Suprapubic skin (tissue), 4 donors: ENCODE measurements at places on chromosomes 4 and X.

DNA sequence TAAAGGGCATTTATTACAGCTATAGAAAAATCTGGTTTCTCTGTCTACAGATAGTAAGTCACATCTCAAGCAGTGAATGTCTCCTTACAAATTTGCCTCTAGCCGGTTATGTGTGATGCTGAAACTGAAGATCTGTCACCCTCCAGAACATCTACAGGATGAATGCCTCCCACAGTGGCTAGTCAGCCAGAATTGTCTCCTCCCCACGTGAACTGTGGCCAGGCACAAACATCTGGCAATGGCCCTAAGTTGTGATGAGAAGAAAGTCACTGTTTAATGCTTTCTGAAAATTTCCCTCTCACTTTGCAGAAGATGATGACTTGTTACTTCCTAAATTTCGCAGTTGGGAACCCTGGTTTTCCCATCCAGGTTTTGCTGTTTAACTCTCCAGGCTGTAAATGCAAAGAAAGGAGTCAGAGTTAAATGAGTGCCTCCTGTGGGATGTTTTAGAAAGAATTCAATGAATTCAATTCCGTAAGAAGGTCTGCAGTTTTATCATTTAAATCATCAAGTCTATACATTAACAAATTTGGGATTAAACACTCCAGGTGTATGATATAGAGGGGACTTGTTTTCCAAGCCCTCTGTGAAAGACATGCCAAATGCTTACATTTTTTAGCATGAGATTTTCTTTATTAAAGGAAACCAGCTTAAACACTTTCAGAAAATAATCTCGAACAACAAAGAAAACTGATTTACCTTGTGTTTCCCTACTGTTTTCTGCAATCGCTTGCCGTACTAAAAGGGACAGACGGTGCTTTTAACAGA lies 55.4 kb upstream of the TLR3 start:
- no peak for DNase-seq
- H3K27me3 ChIP-seq: peaks cover 6% of the 10 kb centered on the region
- no peak overlapping the region for H3K27ac ChIP-seq
- no peaks in the 10 kb centered on the region for H3K4me1 ChIP-seq

- H3K36me3 ChIP-seq: no peaks in the 10 kb centered on the region
- H3K4me1 ChIP-seq: peaks cover 18% of the 10 kb centered on the region
- no peaks in the 10 kb centered on the region for H3K27me3 ChIP-seq
- no peak for DNase-seq
- H3K27ac ChIP-seq: no peak overlapping the region
- H3K4me3 ChIP-seq: no peak overlapping the region
Observed at GRCh38 chr4:128550060-128550459, 259.4 kb upstream of the JADE1 start.

- no peak for DNase-seq
- H3K27ac ChIP-seq: no peak overlapping the region
- no peaks in the 10 kb centered on the region for H3K36me3 ChIP-seq
- H3K27me3 ChIP-seq: no peaks in the 10 kb centered on the region
Observed at GRCh38 chr4:85823295-85823694, 348.3 kb downstream of the ARHGAP24 start.

- H3K27ac ChIP-seq: no peak overlapping the region
- no peak for DNase-seq
- H3K36me3 ChIP-seq: no peaks in the 10 kb centered on the region
- no peak overlapping the region for H3K4me3 ChIP-seq
Observed at GRCh38 chr4:76219299-76220055, 5.9 kb upstream of the SCARB2 start.

GRCh38 chrX:103688946-103689345 lies 2.4 kb upstream of the MORF4L2 start:
- H3K36me3 ChIP-seq: no peaks in the 10 kb centered on the region
- DNase-seq: no peak
- H3K27ac ChIP-seq: no peak overlapping the region
- no peaks in the 10 kb centered on the region for H3K27me3 ChIP-seq

DNA sequence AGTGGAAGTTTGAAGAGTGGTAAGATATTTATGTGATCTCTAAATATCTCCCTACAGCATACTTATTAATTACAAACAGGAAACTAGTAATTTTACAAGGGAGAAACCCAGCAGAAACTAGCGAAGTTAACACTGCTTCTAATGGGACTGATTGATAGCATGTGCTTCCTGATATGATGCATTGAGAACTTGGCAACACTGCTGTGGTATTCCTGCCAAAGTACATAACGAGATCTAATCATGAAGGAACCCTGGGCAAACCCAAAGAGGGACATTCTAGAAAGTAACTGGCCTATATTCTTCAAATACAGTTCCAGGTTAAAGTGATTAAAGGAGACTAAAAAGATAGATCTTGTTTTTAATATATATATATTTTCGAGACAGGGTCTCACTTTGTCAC lies 4.6 kb upstream of the GPR34 start:
- H3K27me3 ChIP-seq: no peaks in the 10 kb centered on the region
- no peaks in the 10 kb centered on the region for H3K36me3 ChIP-seq
- no peak overlapping the region for H3K4me3 ChIP-seq
- no peak overlapping the region for H3K27ac ChIP-seq
- H3K4me1 ChIP-seq: peaks cover 5% of the 10 kb centered on the region
- no peak for DNase-seq

GRCh38 chr4:182126096-182126495 lies 117.1 kb upstream of the TENM3 start:
- no peak overlapping the region for H3K27ac ChIP-seq
- H3K27me3 ChIP-seq: no peaks in the 10 kb centered on the region

- DNase-seq: no peak
- no peak overlapping the region for H3K4me3 ChIP-seq
- H3K4me1 ChIP-seq: no peaks in the 10 kb centered on the region
Observed at GRCh38 chr4:112532267-112532666, 16.3 kb upstream of the NEUROG2 start.

DNA sequence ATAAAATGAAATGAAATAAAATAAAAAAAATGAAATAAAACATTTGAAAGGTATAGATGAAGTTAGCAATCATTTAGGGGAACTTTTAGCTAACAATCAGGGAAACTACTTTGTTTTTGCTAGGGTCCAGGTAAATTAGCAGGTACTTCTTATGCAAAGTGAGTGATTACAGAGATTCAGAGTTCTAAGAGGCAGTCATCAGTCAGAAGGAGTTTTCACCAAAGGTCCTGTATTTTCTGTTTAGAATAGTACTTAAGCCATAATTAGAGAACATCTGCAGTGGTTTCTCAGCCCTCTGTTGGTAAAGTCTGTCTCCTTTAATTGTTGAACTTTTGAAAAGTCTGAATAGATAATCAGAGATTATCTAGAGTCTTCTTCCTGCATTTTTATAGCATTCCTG lies 50.6 kb downstream of the STIM2 start:
- no peak overlapping the region for H3K4me3 ChIP-seq
- H3K36me3 ChIP-seq: no peaks in the 10 kb centered on the region
- H3K27me3 ChIP-seq: no peaks in the 10 kb centered on the region
- no peak overlapping the region for H3K27ac ChIP-seq
- no peak for DNase-seq

- peaks cover 27% of the 10 kb centered on the region for H3K27me3 ChIP-seq
- H3K27ac ChIP-seq: no peak overlapping the region
- H3K36me3 ChIP-seq: no peaks in the 10 kb centered on the region
- H3K4me3 ChIP-seq: no peak overlapping the region
- H3K4me1 ChIP-seq: peaks cover 21% of the 10 kb centered on the region
- no peak for DNase-seq
Observed at GRCh38 chr4:185124006-185124405, 19.1 kb upstream of the SLC25A4 start.

DNA sequence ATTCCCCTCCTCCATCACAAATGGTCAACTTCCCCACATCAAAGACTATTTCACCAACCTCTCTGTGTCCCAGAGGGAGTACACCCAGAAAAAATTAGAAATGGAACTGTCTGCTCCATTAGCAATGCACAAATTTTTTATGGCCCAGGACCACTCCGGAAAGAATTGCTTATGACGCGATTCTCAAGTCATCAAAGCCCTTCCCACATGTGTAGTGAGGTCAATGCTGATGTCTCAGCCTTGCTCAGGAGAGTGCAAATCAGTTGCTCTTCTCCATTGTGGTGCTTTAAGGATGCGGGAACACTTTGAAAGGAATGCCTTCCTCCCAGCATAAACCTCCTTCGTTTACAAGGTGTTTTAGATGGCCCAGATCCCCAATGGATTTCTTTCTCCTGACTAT lies 518.3 kb downstream of the PPARGC1A start:
- H3K27ac ChIP-seq: no peak overlapping the region
- no peaks in the 10 kb centered on the region for H3K4me1 ChIP-seq
- no peaks in the 10 kb centered on the region for H3K36me3 ChIP-seq
- no peak overlapping the region for H3K4me3 ChIP-seq
- no peaks in the 10 kb centered on the region for H3K27me3 ChIP-seq
- no peak for DNase-seq

DNA sequence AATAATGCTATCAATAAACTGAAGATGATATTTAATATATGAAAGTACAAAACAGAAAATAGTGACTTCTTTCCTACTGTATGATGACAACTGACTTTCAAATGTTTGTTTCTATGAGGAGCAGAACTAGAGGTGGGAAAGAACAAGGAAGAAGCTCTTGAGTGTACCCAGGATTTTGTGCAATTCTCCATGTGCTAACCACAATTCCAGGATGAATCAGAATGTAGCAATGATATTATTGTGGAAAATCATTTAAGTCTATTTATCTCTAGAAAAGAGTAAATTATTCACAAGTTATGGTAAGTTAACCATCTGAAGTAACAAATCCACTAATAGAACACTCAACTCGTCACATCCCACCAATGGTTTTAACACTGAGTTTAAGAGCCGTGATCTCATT lies 324.1 kb upstream of the EMCN start:
- H3K27ac ChIP-seq: no peak overlapping the region
- H3K4me1 ChIP-seq: no peaks in the 10 kb centered on the region
- H3K27me3 ChIP-seq: no peaks in the 10 kb centered on the region
- H3K4me3 ChIP-seq: no peak overlapping the region
- DNase-seq: no peak

GRCh38 chr4:83581411-83582288 lies 45.7 kb downstream of the GPAT3 start:
- no peak for DNase-seq
- H3K4me1 ChIP-seq: peaks cover 6% of the 10 kb centered on the region
- no peaks in the 10 kb centered on the region for H3K27me3 ChIP-seq
- no peak overlapping the region for H3K27ac ChIP-seq

DNA sequence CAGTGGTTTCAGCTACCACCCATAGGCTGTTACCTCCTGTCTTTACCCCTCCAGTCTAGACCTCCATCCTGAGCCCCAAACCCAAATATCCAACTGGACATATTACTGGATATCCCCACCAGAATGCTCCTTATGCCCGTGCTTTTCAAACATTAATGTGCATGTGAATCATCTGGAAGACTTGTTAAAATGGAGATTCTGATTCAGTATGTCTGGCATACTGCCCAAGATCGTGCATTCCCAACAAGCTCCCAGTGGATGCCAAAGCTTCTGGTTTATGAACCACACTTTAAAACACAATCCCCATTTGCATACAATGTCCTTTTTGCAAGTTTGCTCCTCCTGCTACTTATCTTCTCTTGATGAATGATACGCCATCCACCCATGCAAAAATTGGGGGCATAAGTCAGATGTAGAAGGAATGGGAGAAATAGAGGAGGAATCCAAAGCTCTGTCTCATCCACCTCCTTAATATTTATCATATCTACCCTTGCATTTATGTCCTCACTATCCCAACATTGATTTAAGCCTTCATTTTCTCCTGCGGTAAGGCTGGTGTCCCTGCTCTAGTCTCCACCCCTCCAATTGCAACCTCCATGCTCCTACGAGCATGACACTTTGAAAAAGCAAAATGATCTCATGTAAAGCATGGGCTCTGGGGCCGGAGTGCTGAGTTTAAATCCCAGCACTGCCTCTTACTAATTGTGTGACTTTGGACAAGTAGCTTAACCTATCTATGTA lies 7.4 kb upstream of the PGRMC1 start:
- no peaks in the 10 kb centered on the region for H3K27me3 ChIP-seq
- no peak for DNase-seq
- H3K4me3 ChIP-seq: no peak overlapping the region
- H3K27ac ChIP-seq: no peak overlapping the region
- no peaks in the 10 kb centered on the region for H3K4me1 ChIP-seq
- H3K36me3 ChIP-seq: no peaks in the 10 kb centered on the region

- no peak for DNase-seq
- no peak overlapping the region for H3K27ac ChIP-seq
- H3K4me3 ChIP-seq: no peak overlapping the region
- H3K4me1 ChIP-seq: no peaks in the 10 kb centered on the region
- no peaks in the 10 kb centered on the region for H3K36me3 ChIP-seq
Observed at GRCh38 chr4:89439533-89439932, 131.9 kb upstream of the GPRIN3 start.

GRCh38 chrX:108292053-108292452 lies 146.2 kb downstream of the COL4A6 start:
- no peaks in the 10 kb centered on the region for H3K36me3 ChIP-seq
- no peaks in the 10 kb centered on the region for H3K27me3 ChIP-seq
- no peak for DNase-seq
- H3K4me1 ChIP-seq: no peaks in the 10 kb centered on the region
- H3K4me3 ChIP-seq: no peak overlapping the region

GRCh38 chrX:64894454-64895038 lies 81.7 kb downstream of the ZC4H2 start:
- no peak overlapping the region for H3K27ac ChIP-seq
- no peaks in the 10 kb centered on the region for H3K36me3 ChIP-seq
- no peaks in the 10 kb centered on the region for H3K27me3 ChIP-seq
- H3K4me1 ChIP-seq: no peaks in the 10 kb centered on the region
- H3K4me3 ChIP-seq: no peak overlapping the region
- no peak for DNase-seq

GRCh38 chrX:78330540-78330939 lies 3.1 kb upstream of the CYSLTR1 start:
- H3K4me1 ChIP-seq: peaks cover 4% of the 10 kb centered on the region
- H3K4me3 ChIP-seq: no peak overlapping the region
- no peaks in the 10 kb centered on the region for H3K27me3 ChIP-seq
- H3K27ac ChIP-seq: no peak overlapping the region
- no peaks in the 10 kb centered on the region for H3K36me3 ChIP-seq
- no peak for DNase-seq

- H3K36me3 ChIP-seq: no peaks in the 10 kb centered on the region
- H3K27ac ChIP-seq: peak overlapping the region; percentile 52
- H3K4me1 ChIP-seq: peaks cover 18% of the 10 kb centered on the region
- peak overlapping the region; percentile 46 for H3K4me3 ChIP-seq
- DNase-seq: no peak
Observed at GRCh38 chr4:15479913-15480185, 10.2 kb downstream of the CC2D2A start.

DNA sequence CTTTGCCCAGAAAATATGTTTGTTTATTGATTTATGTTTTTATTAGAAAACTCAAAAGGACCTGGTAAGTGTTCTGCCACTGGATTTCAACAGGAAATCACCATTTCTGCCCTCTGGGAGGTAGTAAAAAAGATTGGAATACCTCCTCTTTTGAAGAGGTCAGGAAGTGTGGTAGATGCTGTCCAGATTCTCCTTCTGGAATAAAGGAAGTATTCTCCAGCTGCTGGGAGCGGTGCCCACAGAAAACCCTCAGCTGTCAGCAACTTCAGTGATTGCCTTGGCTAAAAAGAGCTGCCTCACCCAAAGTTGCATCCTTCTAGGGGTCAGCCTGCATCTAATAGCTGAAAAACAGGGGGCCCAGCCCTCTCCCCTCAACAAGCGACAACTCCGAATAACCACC lies 13.8 kb upstream of the ZNF674 start:
- H3K36me3 ChIP-seq: no peaks in the 10 kb centered on the region
- DNase-seq: no peak
- H3K27ac ChIP-seq: no peak overlapping the region
- no peak overlapping the region for H3K4me3 ChIP-seq
